SK-N-MC (cell line): ENCODE measurements at places on chromosomes 16 and 17.

GRCh38 chr16:67897231-67897630 lies 4.2 kb downstream of the PSKH1 start:
- DNase-seq = no peak

- DNase-seq = no peak
Observed at GRCh38 chr17:74449773-74450172, 16.7 kb upstream of the CD300A start.

DNA sequence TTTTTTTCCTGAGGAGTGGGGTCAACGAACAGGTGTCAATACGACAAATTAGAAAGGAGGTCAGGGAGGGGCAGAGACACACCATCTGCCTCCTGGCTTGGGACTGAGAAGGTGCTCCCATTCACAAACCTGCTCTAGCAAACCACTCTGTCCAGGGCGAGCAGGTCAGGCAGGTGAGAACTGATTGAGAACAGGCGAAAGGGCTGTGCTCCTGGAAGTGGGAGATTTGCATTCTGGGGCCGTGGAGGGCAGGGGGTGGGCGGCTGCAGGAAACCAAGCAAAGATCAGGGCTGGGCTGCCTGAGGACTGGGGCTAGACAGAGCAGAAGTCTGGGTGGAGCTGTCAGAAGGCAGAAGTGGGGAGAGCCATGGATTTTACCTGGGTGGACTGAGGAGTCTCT lies 98.9 kb upstream of the NLRP1 start:
- DNase-seq = no peak

GRCh38 chr16:3304370-3304769 lies 860 bp downstream of the TIGD7 start:
- no peak for DNase-seq

GRCh38 chr17:29113334-29113733 lies 66.9 kb downstream of the MYO18A start:
- DNase-seq = no peak

GRCh38 chr17:42846594-42847280 lies 2.4 kb downstream of the AOC2 start:
- DNase-seq = no peak

DNA sequence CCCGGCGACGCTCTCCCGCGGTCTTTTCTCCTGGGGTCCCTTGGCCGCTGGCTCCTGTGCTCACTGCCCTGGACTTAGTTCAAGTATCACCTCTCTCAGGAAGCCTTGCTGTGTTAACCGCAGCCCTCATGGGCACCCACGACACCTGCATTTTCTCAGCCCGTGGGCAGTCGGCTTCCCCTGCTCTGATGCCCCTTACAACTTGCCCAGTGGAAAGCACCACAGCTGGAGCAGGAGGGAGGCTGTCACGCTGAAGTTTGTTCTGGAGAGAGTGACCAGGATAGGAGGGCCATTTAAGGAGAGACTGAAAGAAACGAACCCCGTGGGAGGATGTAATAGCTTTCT lies 395 bp downstream of the STXBP4 start:
- DNase-seq = no peak

DNA sequence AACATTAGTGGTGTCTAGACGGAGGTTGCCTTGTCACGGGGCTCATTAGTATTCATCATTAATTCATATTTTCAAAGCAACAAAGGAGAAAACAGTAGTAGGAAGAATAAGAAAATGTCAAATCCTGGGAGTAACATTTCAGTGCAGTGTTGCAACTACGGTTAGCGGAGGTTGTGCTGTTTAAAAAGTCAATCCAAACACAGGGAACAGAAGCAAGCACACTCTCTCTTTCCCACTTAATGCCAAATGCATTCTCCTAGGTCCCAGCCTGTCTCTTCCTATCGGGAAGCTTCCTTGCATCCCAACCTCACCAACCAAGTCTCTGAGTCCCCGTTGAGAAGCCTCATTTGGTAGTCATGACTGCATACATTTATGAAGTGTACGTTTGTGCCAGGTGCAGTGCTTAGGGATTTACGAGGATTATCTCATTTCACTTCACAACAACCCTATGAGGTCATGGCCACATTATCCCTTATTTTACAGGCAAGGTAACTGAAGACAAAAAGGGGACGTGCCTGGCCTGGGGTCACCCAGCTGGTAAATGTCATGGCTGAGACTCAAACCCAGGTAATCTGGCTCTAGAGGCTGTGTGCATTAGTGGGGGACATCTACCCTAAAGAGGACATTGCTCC lies 283.6 kb upstream of the SALL1 start:
- DNase-seq = no peak
